ENCODE measurements at places on chromosomes 16 and 17.

GRCh38 chr17:62761884-62762283, 46.2 kb downstream of the MARCHF10 start:
- no peak for DNase-seq

- peak; percentile 27 for DNase-seq
These were observed 15.0 kb downstream of the ZNF213 start for GRCh38 chr16:3149630-3150345.

DNA sequence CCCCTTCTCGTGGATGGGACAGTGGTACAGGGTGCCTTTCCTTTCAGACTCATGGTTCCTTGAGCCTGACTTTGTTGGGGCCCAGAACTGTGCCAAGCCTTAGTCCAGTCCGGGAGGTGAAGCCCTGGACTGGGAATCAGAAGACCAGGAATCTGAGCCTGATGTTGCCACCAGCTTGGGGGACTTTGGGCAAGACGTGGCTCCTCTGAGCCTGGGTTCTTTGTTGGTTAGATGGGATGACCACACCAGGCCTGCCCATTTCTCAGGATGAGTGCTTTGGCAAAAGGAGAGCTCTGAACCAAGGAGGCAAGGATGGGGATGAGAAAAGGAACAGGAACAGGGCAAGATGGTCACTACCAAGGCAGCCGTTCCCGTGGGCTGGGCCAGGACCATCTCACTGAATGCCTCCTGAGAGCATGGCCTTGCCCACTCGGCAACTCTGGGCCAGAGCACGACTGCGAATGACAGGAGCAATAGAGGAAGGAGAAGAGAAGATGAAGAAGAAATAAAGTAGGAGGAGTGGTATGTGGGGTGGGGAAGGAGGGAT, 32.5 kb downstream of the PITPNM3 start:
- DNase-seq: no peak

GRCh38 chr17:14772776-14773175, 471.9 kb downstream of the HS3ST3B1 start:
- no peak for DNase-seq

GRCh38 chr17:42944211-42944610, 20.0 kb downstream of the AARSD1 start:
- DNase-seq: no peak

DNA sequence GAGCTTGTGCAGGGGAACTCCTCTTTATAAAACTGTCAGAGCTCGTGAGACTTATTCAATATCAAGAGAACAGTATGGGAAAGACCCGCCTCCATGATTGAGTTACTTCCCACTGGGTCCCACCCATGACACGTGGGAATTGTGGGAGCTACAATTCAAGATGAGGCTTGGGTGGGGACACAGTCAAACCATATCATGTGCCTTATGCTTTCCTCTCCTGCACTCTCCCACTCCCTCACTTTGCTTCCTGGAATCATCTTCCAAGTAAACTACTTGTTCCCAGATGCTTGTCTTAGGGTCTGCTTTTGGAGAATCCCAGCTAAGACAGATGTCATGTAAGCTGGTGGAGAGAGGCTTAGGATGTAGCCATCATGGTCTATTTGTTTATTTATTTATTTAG, 271.2 kb downstream of the HAPSTR1 start:
- no peak for DNase-seq

- peak; percentile 4 for DNase-seq
These were observed 18.2 kb upstream of the ABCA10 start for GRCh38 chr17:69246726-69247375.

DNA sequence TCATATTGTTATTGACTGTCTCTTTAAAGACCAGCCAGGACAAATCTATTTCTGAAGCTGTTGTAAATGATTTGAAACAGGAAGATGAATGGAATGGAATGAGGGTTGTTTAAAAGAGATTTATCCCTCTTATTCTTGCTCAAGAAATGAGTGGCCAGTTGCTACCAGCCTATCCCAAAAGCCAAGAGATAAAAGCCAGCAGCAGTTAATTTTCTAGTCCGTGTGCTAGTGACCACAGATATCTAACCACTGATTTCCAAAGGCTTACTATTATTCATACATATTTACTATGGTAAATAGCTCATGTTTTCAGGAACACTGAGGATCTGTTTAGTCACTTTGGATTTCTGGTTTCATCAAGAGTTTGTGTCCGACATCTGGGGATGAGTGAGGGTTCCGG, 105.7 kb downstream of the CDH13 start:
- DNase-seq: no peak

DNA sequence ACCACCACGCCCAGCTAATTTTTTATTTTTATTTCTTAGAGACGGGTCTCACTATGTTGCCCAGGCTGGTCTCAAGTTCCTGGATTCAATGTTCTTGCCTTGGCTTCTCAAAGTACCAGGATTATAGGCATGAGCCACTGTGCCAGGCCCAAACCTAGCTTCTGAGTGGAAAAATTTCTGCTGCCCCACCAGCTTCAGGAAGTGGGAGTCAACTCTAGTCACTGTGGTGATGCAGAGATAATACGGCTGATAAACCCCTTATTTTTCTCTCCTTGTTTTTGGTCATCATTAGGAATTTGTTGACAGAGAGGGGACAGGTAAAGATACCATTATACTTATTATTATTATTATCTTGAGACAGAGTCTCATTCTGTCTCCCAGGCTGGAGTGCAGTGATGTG, 27.8 kb upstream of the PHOSPHO1 start:
- DNase-seq: no peak

DNA sequence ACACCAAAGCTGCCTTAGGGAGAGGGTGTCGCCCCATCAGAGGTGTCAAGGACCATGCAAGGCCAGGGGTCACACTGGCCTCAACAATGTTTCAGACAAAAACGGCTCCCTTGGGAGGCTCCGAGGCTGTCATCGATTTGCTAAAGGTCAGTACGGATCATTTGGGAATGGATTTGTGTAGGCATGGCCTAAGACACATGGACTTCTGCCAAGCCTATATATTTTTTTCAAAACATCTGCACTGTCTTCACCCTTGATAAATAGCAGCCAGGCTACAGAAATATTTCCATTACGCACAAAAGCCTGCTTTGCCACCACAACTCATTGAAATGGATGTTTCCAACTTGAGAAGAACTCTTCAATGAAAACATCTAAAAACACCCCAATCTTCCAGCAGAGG, 10.3 kb downstream of the CUEDC1 start:
- no peak for DNase-seq

DNA sequence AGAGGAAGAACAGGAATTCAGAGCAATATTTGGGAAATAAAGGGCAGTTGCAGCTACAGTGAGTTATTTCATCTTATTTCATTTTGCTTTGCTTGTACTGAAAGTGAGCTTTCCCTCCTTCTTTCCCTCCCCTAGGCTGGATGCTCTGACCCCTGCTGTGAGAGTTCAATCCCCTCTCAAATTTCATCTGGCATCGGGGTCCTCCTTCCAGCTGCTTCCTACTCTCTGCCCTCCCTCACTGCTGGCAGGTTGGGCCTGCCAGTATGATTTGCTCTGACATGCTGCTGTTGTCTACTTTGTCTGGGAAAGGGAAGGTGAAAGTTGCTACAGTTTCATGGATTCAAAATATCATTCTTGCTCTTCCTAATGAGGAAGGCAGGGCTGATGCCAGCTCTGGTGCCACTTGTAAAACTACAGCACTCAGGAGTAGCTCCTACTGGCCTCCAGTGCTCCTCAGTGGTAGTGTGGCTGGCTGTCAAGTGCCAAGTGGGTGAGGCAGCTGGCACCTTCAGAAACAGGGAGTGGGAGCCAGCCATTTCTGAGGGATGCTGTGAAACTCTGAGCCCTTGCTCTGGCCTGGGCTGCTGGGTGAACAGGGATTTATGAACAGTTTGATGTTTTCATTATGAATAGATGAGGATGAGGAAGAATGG, 408.6 kb downstream of the HAPSTR1 start:
- no peak for DNase-seq

GRCh38 chr17:41322094-41322902, 6.8 kb upstream of the KRTAP17-1 start:
- peak; percentile 47 for DNase-seq

- no peak for DNase-seq
These were observed 53.4 kb upstream of the ZKSCAN2 start for GRCh38 chr16:25311039-25311438.

GRCh38 chr16:28261942-28262341, 30.4 kb upstream of the SBK1 start:
- DNase-seq: no peak

- DNase-seq: no peak
These were observed 161.7 kb upstream of the SOX9 start for GRCh38 chr17:71959154-71959553.

DNA sequence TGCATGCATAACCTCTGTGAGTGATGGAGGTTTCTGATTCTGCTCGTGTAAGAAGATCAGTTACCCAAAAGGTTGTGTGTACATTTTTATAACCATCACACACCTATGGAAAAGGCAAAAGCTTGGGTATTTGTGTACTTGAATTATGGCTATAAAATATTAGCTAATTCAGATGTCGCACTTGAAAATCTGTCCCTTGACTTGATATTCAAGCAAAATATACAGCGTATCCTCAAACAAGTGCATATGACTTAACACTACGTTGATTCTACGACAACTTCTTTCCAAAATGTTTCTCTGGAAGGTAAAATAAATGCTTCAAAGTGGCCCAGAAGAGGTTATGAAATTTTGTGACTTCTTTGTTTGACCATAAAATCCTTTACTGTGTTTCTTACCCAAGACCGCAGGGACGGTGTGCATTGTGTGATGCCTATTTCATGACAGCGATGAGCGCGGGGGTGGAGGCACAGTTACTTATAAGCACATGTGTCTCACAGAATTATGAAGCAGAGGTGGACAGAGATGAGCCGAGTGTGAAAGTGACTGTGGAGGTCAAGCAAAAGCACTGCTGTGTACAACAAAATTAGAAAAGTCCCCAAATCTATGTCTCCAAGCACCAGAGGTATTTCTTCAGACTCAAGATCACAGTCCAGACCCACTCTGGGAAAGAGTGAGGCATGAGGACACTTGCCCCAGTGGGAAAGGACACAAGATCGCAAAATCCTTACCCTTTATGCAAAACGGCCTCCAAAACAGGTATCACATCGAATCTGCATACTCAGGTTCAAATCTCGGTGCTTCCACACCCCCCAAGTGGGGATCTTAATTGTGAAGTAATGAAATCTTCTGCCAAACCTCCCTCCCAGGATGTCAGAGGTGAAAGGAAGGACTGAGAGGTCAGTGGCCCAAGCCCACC, 4.1 kb upstream of the HOXB9 start:
- DNase-seq: no peak

DNA sequence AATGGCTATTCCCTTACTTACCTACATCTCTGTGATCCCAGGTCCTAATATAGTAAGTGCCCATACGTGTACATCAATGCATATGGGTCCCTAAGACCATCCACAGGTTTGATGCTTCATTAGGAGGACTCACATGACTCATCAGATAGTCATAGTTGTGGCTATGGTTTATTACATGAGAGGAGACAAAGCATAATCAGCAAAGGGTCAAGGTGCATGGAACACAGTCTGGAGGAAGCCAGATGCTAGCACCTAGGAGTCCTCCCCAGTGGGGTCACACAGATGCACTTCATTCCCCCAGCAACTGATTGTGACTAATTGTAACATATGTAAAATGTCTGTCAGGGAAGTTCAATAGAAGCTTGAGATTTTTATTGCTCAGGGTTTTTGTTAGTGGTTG, 42.8 kb downstream of the PHKB start:
- no peak for DNase-seq

GRCh38 chr17:43517615-43518386, 28.3 kb downstream of the ETV4 start:
- DNase-seq: no peak

- no peak for DNase-seq
These were observed 360.1 kb upstream of the CDH11 start for GRCh38 chr16:65481956-65482355.

DNA sequence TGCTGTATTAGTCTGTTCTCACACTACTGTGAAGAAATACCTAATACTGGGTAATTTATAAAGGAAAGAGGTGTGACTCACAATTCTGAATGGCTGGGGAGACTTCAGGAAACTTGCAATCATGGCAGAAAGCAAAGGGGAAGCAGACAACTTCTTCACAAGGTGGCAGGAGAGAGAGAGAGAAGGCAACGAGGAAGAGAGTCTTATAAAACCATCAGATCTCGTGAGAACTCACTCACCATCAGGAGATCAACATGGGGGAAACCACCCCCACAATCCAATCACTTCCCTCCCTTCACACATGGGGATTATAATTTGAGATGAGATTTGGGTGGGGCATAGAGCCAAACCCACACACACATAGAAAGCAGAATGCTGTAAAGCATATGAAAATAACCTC, 896.2 kb downstream of the CDH11 start:
- DNase-seq: no peak

GRCh38 chr16:30850246-30850645, 43.6 kb downstream of the BCL7C start:
- no peak for DNase-seq

DNA sequence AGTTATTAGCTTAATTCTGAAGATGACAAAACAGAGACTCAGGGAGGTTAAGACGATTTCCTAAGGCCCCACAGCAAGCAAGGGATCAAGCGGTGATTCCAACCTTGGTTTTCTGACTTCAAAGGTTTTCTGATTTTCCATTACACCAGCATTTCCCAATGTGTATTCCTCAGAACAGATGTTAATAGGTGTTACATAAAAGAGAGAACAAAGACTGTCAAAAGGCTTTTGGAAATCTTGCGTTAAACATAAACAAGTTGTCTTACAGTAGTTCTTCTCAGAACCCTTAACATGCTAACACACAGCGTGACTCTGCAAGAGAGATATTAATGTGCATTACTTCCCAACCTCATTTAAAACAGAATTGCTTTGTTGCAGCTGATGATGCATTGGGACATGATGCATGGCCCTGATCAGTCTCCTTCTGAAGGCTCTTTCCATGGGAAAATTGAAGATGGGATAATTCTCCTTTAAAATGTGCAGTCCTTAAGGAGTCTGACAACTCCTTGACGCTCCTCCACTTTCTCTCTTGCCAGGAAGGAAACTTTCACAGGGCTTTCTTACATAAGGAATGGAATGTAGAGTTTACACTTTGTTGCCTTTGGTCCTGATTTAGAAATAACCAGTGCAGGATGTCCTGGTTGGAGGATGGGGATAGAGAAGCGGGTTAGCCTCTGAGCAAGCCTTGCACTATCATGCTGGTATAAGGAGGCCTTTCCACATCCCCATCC, 21.5 kb upstream of the MMD start:
- DNase-seq: no peak

DNA sequence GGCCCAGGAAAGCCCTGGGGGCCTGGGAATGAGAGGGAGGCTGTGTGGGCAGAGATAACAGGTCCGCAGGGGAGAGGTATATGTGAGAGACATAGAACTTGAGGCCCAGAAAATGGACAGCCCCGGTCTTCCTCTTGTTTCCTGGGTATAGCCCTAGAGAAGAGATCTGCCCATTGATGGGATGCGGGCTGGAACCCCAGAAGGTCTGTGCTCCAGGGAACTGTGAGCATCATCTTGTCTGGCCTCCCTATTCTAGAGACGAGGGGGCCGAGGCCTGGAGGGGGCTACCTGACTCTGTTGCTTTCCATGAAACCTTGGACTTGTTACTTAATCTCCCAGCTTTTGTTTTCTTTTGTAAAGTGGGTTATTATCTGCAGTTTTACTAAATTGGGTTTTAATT, 53.9 kb downstream of the NKD1 start:
- DNase-seq: no peak
